ENCODE measurements at places on chromosomes 5 and 9.

DNA sequence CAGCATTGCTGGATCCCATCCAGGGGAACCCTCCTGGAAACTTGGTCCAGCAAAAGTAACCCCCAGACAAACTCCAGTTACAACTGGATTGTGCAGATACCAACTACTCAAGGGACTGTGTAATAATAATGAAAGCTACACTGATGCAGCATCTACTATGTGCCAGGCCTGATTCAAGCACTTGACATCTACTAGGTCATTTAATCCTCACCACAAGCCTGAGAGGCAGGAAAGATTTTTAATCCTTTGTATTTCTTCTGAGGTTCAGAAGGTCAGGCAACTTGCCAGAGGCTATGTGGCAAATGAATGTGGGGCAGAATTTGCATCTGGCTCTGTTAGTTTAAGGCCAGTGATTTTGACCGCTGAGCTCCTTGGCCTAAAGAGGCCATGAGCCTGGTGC, 29.5 kb upstream of the FOXI1 start:
- no peak for DNase-seq

DNA sequence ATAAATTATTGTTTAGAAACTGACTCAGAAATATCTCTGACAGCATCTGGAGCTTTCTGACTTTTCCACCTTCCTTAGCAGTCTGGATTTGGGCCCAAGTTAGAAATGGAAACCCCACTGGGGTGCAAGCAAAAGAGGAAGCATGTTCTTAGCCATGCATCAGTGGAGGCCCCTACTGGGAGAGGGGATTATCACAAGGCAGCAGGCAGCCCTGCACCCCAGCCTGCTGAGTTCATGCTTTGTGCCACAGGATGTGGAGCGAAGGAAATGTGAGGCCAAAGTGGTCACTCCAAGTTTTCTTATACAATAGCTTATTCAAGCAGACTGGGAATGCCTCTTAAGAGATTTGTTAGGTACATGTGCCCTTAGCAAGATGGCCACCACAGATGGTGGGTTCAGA, 146.5 kb upstream of the TLX3 start:
- no peak for DNase-seq

DNA sequence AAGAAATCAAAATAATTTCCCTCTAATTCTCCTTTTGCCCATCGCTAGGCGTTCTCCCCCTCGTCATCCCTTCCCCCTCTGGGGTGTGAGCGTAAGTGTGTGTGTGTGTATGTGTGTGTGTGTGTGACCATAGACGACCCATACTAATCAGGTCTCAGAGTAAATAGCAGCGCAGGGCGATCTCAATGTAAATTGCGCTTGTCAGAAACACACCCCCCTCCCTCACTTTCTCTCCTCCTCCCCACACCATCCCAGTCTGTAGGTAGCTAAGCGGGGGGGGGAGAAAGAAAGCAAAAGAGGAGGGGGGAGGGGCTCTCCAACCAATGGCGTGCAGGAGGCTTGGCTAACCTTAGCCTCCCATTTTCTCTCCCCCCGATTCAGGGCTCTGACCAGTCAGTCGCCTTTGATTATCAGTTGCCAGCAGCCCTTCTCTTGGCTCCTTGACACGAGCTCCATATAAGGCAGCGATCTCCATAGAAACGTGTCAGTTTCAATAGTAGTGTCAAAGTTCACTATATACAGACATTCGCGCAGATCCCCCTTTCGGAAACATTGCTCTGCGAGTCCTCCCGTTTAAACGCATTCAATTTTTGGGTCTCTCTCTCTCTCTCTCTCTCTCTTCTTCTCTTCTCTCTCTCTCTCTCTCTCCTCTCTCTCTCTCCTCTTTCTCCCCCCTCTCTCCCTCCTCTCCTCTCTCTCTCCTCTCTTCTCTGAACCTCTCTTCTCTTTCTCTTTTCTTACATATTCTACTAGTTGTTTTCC, at the start of gene NR2F1:
Gene NR2F1, plus strand, starts transcription at position 546 of the 762 bp plus-strand sequence. CDS start 1,802 bp downstream, outside the sequence.
- DNase-seq: no peak

- no peak for DNase-seq
Observed at GRCh38 chr9:91059713-91060112, 258.1 kb downstream of the SYK start.

DNA sequence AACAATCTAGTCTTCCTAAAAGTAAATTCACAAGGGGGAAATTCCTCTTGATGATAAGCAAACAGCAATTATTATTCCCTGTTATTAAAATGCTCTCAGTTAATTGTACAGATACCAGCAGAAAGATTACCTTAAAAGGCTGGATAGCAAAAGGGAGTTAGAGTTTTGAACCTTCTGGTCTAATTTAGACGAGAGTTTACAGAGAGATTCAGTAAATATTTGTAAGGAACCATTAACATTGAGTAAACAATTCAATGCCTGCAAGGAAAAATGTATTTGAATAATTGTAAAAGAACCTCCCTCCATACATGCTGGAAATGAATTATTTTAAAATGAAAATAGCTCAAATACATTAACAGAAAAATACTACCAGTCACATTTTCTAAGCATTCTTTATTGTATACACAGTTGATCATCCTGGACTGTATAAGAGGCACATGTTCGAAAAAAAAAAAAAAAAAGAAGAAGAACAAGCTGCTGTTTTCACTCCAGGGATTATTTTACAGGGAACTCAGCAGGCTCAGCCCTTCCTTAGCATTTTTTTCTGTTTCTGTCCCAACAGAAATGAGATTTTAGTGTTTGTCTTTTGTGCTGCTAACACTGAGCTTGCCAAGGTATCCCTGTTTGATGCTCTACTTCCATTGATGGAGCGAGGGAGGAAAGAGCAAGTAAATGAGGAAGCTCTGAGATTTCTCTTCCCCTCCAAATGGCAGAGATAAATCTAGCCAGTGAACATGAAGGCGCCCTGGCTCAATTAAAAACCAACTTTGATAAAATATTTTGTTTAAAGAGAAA, 141.1 kb downstream of the ENC1 start:
- DNase-seq: no peak

GRCh38 chr9:68546596-68547390, 6.1 kb upstream of the TMEM252 start:
- DNase-seq: no peak

DNA sequence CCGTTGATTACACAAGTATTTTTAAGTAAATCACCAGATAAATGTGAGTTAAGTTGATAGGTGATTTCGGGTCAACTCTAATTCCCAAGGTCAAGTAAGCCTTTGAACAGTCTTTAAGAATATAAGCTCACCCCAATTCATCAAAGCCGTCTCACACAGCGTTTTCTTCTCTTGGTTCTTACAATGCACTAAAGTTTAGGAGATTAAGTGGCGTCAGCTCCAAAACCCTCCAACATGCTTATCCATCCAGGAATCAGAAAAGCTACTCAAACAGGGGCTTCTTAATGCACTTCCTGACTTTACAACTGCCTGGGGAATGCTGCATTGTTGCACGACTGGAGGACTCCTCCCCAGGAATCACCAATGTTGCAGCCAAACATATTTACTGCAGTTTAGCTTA, 206.2 kb upstream of the EFNA5 start:
- no peak for DNase-seq

GRCh38 chr5:150112201-150113046, 26.1 kb upstream of the CSF1R start:
- no peak for DNase-seq

- DNase-seq: no peak
Observed at GRCh38 chr9:104780796-104781395, 17.0 kb downstream of the NIPSNAP3B start.

Data from stimulated activated CD4-positive, alpha-beta T cell treated with anti-CD3 and anti-CD28 coated beads, Interleukin-1b, Interleukin-23, amount 100 ng/mL, for 24 hours (primary cell).